CD4-positive, alpha-beta T cell treated with Interferon gamma for 1 hour (primary cell): ENCODE measurements at places on chromosomes 7 and 10.

DNA sequence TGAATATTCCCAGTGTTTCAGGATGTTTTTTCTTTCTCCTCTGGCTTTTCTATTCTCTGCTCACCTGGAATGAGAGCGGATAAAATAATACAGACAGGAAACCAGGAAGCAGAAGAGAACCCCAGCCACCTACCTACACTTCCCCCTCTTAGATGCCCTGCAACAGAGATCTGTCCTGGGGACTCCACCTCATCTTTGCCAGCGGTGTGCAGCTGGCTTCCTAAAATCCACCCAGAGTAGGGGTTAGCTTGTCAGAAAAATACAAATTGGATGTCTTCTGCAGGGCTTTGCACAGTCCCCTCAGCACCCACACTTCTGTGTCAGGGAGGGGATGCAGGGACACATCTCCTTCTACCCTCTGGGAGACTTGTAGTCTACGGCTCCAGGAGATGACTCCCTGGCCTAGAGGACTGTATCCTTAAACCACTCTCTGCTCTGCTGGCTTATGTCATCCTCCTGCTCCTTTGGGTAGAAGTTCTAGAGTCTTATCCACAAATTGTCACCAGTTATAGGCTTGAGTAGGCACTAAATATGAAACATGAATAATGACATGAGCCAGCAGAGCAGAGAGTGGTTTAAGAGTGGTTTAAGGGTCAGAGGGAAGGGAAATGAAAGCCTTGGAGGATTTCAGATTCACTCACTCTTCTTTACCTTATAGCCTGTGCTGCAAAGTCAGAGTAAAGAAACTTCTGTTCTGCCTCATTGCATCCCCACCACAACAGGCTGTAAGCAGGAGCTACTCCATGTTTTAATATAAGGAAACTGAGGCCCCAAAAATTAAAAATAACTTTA lies 749.4 kb downstream of the AUTS2 start:
- no peak for DNase-seq

DNA sequence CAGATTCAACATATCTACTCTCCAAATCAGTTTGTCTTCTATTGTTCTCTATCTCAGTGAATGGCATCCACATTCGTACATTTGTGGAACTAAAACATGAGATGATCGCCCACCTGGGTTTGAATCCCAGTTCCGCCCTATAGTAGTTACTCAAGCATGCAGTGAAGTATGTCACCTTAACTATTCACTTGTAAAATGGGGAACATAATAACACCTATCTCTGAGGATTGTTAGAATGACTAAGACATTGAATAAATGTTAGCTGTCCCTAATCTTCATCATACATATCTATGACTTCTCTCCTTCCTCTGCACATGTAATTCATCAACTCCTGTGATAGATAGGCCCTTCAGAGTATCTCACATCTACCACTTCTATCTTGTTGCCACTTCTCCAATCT lies 24.7 kb downstream of the UBE2D1 start:
- no peak for DNase-seq

- no peak for DNase-seq
Measured at GRCh38 chr7:94276795-94277194, 117.9 kb upstream of the COL1A2 start.

GRCh38 chr7:117870448-117871130 lies 2.7 kb downstream of the CTTNBP2 start:
- DNase-seq: no peak

DNA sequence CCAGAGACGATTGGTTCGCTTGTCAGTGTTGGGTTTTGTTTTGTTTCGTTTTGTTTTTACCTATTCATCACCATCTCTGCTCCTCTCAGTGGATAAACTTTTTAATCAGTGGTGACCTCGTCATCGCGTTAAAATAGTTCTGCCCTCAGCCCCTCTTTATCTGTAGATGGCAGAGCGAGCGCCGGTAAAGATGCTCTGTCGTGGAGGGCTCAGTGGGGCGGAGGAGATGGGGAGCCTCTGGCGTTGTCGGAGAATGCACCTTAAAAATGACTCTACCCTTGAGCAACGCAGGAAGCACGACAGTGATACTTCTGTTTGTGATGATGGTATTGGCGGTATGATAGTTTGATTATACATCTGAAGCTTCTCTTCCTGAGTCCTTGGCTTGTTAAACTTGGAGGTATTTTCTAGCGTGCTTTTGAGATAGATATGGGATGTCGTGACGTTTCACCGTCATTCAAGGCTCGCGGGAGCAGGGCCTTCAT lies 554 bp downstream of the CSGALNACT2 start:
- DNase-seq: peak; percentile 63

GRCh38 chr10:54722075-54722474 lies 79.0 kb downstream of the PCDH15 start:
- no peak for DNase-seq

DNA sequence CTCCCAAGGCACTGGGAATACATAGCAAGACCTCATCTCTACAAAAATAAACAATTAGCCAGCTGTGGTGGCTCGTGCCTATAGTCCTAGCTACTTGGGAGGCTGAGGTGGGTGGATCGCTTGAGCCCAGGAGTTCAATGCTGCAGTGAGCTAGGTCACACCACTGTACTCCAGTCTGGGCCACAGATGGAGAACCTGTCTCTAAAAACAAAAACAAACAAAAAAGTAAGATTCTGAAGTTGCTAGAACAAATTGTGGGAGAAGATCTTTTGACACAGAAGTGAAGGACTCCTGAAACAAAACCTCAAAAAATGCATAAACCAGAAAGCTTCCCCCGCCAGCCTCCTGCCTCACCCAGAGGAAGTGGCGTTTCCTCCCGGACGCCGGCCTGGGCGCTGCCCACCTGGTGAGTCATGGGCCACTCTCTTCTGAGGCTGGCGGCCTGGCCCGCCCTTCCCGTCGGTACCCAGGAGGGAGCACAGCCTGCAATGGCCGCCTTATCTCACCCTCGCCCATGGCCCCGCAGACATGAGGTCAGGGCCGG lies 25.4 kb upstream of the ELN start:
- peak; percentile 65 for DNase-seq

DNA sequence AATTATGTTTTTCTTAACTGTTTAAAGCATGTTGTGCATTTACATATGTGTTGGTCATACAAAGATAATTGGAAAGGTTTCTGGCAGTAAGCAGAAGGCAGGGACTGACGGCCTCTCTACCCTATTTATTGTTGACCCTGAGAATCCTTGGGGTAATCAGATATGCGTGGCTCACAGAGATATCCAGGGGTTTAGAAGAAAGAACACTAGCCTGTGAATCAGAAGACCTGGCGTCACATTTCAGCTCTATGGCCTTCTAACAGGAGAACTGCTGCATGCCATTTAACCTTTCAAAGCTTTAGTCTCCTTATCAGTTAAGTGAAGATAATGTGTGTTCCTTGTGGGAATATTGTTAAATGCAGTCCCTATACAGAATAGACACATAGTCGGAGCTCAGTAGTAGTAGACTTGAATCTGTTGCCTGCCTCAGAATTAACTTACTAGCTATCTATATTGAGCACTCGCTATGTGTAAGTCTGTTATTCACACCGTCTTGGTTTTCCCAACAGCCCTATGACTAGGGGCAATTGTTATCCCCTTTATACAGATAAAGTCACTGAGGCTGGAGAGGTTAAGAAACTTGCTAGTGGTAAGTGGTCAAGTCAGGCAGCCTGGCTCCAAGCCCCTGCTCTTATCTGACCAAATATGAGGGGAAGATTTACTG lies 129.6 kb upstream of the ANKRD1 start:
- DNase-seq: no peak

DNA sequence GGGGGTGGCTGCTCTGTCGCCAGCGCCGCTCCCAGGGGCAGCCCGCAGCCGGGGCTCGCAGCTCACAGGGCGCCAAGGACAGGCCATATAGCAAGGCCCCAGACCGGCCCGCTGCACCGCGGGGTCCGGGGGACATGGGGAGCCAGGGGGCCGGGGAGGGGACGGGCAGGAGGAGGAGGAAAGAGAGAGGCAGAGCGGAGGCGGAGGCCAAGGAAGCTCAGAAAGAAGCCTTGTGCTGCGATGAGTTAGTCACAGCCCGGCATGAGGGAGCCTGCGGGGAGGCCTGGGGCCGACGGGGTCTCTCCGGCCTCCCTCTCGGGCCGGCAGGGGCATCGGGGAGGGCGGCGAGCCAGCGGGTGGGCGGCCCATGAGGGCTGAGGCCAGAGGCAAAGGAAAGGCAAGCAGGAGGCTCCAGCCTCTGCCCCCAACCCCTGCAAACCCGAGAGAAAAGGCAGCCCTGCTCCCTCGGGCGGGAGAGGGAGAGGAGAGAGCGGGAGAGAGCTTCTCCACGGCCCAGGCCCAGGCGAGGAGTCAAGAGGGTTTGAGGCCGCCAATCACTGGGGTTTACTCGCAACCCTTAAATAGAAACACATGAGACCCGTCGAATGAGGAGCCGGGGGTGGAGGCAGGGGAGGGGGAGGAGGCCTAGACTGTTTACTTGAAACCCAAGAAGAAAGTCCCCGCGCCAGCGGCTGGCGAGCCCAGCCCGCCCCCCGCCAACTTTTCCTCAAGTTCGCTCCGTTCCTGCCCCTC lies 167.9 kb downstream of the NEURL1 start:
- DNase-seq: peak; percentile 60

DNA sequence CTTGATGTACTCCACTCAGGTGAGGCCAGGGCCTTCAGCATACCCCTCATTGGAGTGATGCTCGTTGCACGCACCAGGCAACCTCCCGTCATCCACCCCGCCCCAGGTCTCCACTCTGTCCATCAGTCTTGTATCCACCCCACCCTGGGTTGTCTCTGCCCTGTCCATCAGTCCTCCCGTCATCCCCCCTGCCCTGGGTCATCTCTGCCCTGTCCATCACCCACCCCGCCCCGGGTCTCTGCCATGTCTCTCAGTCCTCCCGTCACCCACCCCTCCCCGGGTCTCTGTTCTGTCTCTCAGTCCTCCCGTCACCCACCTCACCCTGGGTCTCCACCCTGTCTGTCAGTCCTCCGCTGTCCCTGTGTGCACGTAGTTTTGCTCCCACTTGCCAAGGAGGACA lies 59.9 kb downstream of the WDR37 start:
- DNase-seq: no peak

GRCh38 chr10:86798025-86798424 lies 41.6 kb downstream of the BMPR1A start:
- no peak for DNase-seq

DNA sequence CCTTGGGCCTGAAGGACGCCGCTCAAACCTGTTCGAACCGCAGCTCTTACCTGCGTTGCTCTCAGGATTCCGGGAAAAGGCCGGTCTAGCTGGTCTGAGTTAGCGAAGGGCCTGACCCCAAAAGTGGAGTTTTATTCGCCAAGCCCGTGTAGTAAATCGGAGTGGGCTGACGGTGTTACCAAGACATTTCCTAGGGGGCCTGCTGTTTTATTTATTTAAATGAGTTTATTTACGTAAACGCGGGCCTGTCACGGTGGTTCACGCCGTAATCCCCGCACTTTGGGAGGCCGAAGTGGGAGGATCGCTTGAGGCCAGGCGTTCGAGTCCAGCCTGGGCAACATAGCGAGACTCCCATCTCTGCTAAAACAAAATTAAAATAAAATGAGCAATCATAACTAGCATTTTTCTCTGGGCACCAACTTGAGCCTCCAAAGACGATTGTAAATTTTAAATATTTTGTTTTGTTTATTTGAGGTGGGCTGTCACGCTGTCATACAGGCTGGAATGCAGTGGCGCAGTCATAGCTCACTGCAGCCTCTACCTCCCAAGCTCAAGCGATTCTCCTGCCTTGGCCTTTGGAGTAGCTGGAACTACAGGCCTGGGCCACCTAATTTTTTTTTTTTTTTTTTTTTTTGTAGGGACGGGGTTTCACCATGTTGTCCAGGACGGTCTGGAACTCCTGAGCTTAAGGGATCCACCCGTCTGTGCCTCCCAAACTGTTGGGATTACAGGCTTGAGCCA lies 903 bp downstream of the ZNF655 start:
- DNase-seq: no peak

- no peak for DNase-seq
Measured at GRCh38 chr10:28120043-28120749, 121.3 kb upstream of the ODAD2 start.

DNA sequence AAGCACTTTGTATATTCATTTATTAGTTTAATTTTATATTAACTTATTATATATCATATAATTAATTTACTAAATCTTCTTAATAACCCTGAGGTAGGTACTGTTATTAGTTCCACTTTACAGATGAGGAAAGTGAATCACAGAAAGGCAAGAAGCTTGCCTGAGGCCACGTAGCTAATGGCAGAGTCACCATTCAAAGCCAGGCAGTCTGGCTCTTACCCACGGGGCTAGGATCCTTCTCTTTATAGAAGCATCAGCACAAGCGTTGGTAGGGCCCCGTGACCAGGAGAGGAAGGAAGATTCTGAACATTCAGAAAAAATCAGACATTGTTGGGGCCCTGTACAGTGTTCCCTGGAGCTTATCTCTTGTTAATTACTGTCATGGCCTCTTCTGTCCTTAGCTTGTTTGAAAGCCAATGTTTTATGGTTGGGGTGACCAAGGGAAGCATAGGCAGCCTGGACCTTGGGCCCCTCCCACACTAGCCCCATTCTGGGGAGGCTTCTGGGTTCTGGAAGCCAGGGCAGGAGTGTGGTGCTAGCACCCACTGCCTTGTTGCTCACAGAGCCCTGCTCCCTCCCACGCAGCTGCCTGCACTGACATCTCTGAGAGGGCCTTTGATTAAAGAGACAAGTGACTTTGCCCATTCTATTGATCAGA lies 31.1 kb upstream of the SLF2 start:
- DNase-seq: no peak

DNA sequence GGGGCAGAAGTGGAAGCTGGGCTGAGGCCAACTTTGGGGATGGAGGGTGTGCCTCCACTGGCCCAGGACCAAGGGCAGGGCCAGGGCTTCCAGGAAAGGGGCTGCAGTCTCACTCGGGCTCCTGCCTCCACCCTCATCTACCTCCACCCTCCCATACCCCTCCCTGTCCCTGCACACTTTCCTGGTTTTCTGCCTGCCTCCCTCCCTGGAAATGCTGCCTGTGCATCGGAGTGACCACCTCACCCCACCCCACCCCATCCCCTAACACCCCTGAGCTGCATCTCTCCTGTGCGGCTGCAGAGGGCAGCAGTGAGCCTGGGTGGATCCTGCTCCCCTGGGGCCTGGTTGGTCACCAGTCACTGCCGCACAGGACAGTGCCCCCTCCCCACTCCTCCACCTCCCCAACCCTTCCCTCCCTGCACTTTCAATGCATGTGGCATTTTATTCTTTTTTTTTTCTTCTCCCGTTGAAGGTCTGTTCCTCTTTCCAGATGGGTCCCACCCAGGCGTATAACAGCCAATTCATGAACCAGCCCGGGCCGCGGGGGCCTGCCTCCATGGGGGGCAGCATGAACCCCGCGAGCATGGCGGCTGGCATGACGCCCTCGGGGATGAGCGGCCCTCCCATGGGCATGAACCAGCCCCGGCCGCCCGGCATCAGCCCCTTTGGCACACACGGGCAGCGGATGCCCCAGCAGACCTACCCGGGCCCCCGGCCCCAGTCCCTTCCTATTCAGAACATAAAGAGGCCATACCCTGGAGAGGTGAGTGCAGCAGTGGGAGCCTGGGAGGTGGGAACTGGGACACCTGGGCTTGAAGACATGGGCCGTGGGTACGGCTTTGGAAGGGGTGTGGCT lies 54.1 kb upstream of the PPIF start:
- peak; percentile 44 for DNase-seq

GRCh38 chr7:142646386-142647140 lies 102.7 kb upstream of the PRSS1 start:
- DNase-seq: no peak

- no peak for DNase-seq
Measured at GRCh38 chr10:103842605-103843004, 12.8 kb downstream of the SH3PXD2A start.

GRCh38 chr7:101154693-101155102 lies 422 bp downstream of the AP1S1 start:
- DNase-seq: no peak
